ENCODE measurements at places on chromosomes 3 and 15. TPM values are rescaled to one million over a fixed set of nuclear protein-coding genes. Genes with fewer than 3 reads are reported as not detected.

The SLC28A1 gene
- not detected for total RNA-seq

The MEIS2 gene
- total RNA-seq = 63.4 TPM

The C3orf33 gene
- 2.9 TPM for total RNA-seq

The CYP8B1 gene
- total RNA-seq = not detected

The POLG gene
- 82.8 TPM for total RNA-seq

The ACSBG1 gene
- total RNA-seq = not detected

The CEMIP gene
- total RNA-seq = 3.9 TPM

The CACNA2D3 gene
- total RNA-seq = not detected

The PARP6 gene
- total RNA-seq = 14.7 TPM

The RTF1 gene
- 16.3 TPM for total RNA-seq

The DZIP1L gene
- total RNA-seq = 25.2 TPM

The OXTR gene
- total RNA-seq = 31.7 TPM

The CELSR3 gene
- total RNA-seq = 0.89 TPM

The IQSEC1 gene
- total RNA-seq = 19.0 TPM

The TRPM1 gene
- not detected for total RNA-seq

The IRAK2 gene
- total RNA-seq = 12.9 TPM

The CHAC1 gene
- 41.9 TPM for total RNA-seq

The FEZF2 gene
- total RNA-seq = not detected

The MORC1 gene
- total RNA-seq = not detected

The LOXL1 gene
- 143 TPM for total RNA-seq

The NSUN3 gene
- 11.2 TPM for total RNA-seq

The SLC22A13 gene
- total RNA-seq = 1.6 TPM

The SSUH2 gene
- not detected for total RNA-seq

The MYRIP gene
- total RNA-seq = not detected

The DCLK3 gene
- total RNA-seq = not detected

The DAZL gene
- total RNA-seq = not detected

The DNAJB8 gene
- total RNA-seq = not detected

The LYZL4 gene
- total RNA-seq = not detected

The TGM5 gene
- not detected for total RNA-seq
